AG04449 (cell line): ENCODE measurements at places on chromosomes 5 and 9.

DNA sequence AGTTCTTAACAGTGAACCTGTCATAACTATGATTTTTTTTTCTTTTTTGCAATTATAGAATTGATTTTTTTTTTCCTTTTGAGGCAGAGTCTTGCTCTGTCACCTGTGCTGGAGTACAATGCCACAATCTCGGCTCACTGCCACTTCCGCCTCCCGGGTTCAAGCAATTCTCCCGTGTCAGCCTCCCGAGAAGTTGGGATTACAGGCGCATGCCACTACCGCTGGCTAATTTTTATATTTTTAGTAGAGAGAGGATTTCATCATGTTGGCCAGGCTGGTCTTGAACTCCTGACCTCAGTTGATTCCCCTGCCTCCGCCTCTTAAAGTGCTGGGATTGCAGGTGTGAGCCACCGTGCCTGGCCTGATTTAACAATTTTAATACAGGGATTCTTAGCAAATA, 21.4 kb downstream of the UGCG start:
- DNase-seq: no peak

- no peak for DNase-seq
These were observed 113.2 kb upstream of the ELL2 start for GRCh38 chr5:96074870-96075269.

DNA sequence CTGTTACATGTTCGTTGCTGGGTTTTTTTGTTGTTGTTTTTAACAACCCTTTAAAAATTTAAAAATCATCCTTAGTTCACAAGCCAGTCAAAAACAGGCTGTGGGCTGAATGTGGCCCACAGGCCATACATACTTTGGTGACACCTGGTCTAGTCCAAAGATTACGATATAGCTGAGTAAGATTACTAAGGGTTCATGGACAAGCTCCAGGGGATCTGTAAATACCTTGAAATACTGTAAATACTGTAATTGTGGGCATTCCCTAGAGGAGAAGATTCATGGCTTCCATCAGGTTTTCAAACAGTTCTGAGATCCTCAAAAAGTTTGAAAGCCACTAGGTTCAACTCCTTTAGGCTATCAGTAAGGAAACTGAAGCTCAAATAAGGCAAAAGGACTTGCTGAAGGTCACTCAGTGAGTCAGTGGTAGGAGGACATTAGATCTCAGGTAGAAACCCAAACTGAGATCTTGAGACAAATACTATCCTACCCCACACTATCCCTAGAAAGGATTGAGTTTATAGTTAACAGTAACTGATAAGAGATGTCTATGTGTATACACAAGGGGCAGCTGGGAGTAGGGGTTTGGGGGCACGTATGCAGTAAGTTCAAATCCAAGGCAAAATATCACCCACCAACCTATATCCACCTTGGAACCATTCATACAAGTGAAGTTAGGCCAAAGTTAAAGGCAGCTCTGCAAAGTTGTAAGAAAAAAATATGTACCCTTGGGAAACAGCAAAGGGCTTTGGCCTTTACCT, 17.8 kb downstream of the RAB14 start:
- no peak for DNase-seq

DNA sequence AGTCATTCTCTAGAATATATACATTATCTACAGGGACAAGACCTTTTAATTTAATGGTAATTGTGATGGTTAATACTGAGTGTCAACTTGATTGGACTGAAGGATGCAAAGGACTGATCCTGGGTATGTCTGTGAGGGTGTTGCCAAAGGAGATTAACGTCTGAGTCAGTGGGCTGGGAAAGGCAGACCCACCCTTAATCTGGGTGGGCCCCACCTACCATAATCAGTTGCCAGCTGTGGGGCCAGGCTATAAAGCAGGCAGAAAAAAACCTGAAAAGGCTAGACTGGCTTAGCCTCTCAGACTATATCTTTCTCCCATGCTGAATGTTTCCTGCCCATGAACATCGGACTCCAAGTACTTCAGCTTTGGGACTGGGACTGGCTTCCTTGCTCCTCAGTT, 112.2 kb upstream of the SMC2 start:
- no peak for DNase-seq

- no peak for DNase-seq
These were observed 185.4 kb downstream of the CRB2 start for GRCh38 chr9:123541411-123541810.

DNA sequence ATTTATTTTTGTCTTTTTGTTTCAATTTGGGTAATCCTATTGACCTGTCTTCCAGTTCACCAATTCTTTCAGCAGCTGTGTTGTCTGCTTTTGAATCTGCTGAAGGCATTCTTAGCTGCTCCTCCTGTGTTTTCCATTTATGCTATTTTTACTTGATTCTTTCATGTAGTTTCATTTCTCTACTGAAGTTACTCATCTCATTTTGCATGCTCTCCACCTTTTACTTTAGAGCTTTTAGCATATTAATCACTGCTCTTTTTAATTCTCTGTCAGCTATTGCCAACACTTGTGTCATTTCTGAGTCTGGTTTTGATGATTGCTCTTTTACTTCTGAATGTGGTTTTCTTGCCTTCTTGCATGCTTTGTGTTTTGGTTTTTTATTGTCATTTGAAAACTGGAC, 496.0 kb upstream of the CLINT1 start:
- DNase-seq: no peak

GRCh38 chr9:112248722-112249121, 73.6 kb upstream of the SUSD1 start:
- no peak for DNase-seq

GRCh38 chr5:173800340-173800739, 87.8 kb upstream of the CPEB4 start:
- no peak for DNase-seq

DNA sequence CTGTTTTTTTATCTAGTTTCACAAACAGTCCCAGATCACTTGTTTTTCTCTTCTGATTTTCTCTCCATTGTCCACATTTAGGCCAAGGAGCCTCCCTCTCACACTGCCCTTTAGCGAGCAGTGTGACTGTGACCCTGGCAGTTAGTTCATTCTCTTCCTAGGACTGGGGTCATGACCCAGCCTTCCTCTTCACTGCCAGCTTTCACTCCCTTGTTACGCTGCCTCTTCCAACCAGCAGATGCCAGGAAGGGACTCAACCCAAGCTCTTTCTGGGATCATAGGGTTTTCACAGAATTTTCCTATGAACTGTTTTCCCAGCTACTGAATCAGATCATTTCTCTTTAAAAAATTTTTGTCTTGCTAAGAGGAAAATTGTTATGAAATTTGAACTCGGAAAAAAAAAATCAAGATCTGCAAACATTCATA, 70.9 kb downstream of the LMNB1 start:
- DNase-seq: no peak

- no peak for DNase-seq
These were observed 54.4 kb downstream of the ANKRD33B start for GRCh38 chr5:10618311-10618710.

GRCh38 chr9:113993838-113994540, 84.1 kb downstream of the AMBP start:
- no peak for DNase-seq

DNA sequence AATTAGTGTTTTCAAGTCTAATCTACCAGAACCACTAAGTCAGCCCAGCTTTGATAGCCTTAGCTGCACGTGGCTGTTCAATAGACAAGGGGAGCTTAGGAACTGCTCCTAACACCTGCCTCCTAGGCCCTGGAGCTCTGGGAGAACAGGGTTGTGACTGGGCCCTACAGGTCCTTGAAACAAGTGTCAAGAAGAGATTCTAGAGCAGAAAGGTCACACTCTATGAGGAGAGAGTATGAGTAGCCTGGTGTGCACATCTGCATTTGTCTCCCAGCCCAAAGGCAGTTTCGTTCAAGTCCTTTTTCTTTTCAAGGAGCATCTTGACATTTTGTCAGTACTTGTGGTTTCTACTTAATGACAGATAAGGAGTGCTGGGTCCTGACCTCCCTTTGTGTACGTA, 206.1 kb downstream of the PRELID2 start:
- DNase-seq: no peak
